H4 (cell line): ENCODE measurements at places on chromosomes 7 and 10. TPM values are rescaled to one million over a fixed set of nuclear protein-coding genes. Genes with fewer than 3 reads are reported as not detected.

DNA sequence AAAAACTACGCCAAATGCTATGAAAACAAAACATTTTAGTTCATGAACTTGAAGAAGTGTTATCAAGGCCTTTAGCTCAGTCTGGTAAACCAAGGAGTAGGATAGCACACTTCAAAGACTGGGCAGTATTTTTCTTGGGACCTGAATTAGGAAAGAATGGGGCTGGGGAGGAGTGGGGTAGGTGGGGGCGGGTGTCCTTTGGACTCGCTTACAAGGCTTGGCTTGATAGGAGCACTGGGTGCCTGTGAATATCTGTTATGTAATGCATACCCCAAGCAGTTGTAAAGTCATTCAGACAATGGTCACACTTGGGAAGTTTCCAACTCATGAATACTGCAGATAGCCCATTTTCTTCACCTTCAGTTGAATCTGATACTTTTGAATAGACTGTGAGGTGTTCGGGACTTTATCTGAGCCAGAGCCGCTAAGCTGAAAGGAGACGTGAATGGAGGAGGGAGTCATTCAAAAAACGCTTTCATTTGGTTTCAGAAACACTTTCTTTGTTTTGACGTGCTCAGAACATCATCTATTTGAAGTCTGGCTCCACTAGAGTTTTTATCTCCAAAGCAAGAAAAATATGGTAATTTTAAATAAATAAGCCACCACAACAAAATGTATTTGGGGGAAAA is 70.1 kb upstream of the FAM204A start:
- no peak for DNase-seq

HMX2 gene
- 0.27 TPM in 1 of 2 replicates, not detected in the other for total RNA-seq

DNA sequence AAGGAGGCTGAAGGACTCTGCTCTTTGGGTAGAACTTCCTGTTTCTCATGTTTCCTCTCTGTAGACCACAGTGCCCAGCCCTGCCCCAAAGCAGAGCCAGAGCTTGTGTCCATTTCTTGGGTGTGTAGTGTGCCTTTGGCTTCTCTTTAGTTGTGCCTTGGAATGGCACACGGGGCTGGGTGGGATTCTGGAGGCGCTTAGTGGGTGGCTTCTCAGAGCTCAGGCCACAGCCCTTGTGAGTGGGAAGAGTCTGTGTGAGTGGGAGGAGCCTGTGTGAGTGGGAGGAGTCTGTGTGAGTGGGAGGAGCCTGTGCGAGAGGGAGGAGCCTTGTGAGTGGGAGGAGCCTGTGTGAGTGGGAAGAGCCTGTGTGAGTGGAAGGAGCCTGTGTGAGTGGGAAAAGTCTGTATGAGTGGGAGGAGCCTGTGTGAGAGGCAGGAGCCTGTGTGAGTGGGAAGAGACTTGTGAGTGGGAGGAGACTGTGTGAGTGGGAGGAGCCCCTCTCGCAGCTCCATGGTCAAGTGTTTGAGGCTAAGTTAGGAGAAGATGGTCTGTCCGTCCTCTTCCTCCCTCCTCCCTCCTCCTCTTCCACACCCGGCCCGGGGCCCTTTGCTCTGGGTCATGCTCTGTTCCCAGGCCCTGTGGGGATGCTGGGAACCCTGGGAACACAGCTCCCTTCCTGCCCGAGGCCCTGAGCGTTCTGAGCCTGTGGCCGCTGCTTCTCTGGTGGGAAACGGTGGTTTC is 153.0 kb downstream of the GRK5 start:
- DNase-seq: no peak

GRCh38 chr7:64880322-64881297 is 22.5 kb upstream of the ZNF273 start:
- no peak for DNase-seq

GRCh38 chr10:69974551-69975155 is 78.0 kb upstream of the MACROH2A2 start:
- peak; percentile 70 for DNase-seq

CYP2C9 gene
- total RNA-seq: not detected in 2 replicates

DNA sequence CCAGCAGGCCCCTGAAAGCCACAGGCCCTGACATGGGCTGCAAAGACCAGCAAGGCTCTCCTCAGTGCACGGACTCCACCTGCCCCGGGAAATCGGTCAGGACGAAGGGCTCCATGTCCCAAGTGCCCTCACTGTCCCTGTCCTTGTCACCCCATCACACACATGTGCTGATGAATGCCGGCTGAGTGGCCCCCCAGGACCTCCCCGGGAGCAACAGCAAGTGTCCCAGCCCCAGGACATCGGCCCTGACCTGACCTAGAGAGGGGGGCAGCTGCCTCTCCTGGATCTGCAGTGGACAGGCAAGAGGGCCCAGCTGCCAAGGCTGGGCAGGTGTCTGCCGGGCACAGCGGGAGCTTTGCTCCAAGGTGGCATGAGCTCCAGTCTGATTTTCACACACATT is 49.8 kb downstream of the STK32C start:
- DNase-seq: no peak

DNA sequence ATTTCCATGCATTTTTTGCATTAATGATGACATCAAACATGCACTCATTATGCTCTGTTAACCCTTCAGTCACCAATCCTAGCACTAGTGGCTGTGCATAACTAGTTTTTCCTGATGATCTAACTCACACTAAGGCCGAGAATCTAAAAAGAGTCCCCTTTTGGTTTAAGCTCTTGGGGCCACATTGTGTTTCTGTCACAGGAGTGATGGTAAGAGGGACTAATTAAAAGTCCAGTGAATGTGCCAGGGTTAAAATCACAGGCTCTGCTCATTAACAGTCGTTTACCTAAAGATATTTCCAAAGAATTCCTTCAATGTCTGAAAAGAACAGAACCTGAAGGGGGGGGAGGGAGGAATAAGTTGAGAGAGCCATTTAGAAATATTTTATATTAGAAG is 359.0 kb upstream of the ANKRD30A start:
- DNase-seq: no peak

- no peak for DNase-seq
These were observed 58.7 kb upstream of the MYL10 start for GRCh38 chr7:101687791-101688182.

- no peak for DNase-seq
These were observed 63.2 kb downstream of the HECW1 start for GRCh38 chr7:43175570-43176200.

HMX3 gene
- 0.45 TPM in 1 of 2 replicates, not detected in the other for total RNA-seq

- no peak for DNase-seq
These were observed 53.4 kb downstream of the ALOX5 start for GRCh38 chr10:45427262-45427969.

- DNase-seq: peak; percentile 43
These were observed 1190.9 kb downstream of the TYW1 start for GRCh38 chr7:68187532-68187931.

GRCh38 chr7:31890198-31890597 is 180.0 kb downstream of the PDE1C start:
- DNase-seq: no peak

GRCh38 chr10:132702601-132703418 is 83.1 kb downstream of the NKX6-2 start:
- no peak for DNase-seq

GRCh38 chr10:117501460-117502035 is 41.0 kb upstream of the EMX2 start:
- DNase-seq: no peak

DNA sequence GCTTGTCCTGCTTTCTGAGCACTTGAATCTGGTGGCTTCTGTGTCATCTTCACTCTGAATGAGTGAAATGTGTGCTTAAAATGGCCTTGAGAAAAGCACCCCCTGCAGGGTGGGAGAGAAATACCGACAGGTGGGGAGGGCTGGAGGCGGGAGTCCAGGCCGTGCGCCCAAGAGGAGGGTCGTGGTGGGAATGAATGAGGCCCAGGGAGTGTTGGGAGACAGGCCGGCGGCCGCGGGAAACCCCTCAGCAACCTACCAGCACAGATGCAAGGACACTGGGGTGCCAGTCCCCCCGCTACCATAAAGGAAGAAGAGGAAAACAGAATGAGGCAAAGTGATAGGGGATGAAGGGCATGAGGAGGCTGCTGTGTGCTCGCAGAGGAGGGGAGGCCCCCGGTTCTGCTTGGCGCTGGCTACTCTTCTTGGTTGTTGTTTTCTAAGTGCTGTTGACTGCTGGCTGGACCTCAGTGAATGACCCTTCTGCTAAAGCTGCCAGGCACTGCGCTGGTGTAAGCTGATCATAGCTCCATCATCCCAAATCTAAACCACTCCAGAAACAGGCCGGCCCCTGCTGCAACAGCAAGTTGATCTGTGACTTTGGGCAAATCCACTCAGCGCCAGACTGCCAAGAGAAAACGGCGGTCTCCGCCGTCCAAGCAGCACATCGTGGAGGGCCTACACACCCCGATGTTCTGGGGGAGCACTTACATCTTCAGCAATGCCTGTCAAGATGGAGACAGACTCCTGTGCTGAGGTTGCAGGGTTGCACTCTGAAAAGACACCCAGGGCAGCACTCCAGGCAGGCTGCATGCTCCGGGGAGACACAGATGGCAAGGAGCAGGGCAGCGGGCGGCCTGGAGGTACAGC is 378.5 kb downstream of the DNAJB6 start:
- DNase-seq: no peak

RAPGEF5 gene
- 0.85 and 2.4 TPM in 2 replicates for total RNA-seq

GRCh38 chr7:132433301-132433700 is 143.0 kb downstream of the PLXNA4 start:
- no peak for DNase-seq

DNA sequence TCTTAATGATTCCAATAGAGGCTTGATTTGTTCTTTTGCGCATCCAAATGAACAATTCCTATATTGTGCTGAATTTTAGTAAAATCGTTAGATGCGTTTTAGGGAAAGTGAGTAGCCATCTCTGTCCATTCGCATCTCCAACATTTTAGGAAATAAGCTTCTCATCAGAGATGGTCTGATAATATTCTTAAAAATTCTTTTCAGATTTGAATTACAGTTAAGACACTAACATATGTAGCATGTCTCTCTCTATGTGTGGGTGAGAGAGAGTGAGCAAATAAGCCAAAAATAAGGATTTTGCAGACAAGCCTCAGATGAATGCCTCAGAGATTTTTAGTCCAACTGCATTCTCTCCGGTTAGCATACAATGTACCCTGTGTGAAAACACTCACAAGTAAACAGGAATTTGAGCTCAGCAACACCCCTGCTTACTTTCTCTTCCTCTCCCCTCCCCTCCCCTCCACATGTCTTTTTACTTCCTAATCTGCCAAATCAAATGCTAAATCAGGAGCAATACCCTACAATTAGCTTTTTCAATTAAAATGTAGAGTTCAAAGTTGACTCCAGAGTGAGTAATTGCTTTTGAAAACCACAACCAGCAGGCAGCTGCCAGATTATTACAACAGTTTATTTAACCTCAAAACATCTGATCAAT is 354.4 kb downstream of the CRPPA start:
- DNase-seq: no peak

GRID2IP gene
- total RNA-seq: not detected in 2 replicates

GRCh38 chr10:11138314-11139033 is 120.8 kb downstream of the CELF2 start:
- DNase-seq: no peak

- no peak for DNase-seq
These were observed 102.2 kb downstream of the ZMIZ1 start for GRCh38 chr10:79170993-79171392.

GRCh38 chr7:131338173-131338572 is 10.5 kb downstream of the MKLN1 start:
- no peak for DNase-seq

GRCh38 chr10:76282061-76283025 is 850.9 kb downstream of the LRMDA start:
- DNase-seq: no peak

TBC1D12 gene
- 4.1 and 4.9 TPM in 2 replicates for total RNA-seq

DNA sequence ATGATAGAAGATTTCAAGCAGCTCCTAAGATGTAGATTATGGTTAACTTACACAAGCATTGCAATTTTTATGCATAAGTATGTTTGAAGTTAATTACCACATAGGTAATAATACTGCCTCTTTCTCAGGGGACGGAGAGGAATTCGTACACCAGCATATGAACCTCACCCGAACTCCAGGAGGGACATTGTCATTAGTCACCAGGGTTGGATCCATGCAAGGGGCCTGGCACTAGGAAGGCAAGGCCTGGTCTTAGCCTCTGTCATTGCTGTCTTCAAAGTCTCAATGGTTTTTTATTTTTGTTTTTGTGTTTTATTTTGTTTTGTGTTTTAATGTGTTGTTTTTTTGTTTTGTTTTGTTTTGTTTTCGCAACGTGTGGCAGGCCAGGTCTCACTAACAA is 145.6 kb upstream of the PPP2R2D start:
- DNase-seq: no peak

DNA sequence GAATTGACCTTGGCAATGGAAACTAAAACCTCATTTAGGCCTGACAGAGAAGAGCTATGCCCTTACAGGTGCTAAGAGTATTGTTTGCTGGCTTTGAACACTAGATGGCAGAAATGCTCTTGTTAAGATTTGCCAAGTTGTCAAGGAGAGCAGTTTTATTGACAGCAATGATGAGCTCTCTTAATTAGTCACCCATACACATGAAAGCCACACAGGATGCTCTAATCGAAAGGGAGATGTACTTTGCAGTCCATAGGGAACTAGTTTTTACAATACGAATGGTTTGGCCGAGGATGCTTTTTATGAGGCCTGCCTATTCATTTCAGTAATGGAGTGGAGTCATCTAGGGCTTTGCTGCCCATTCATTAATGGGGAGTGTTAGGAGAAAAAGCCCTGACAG is 45.4 kb upstream of the MBL2 start:
- peak; percentile 50 for DNase-seq

FMC1 gene
- 19.4 and 21.0 TPM in 2 replicates for total RNA-seq

DNA sequence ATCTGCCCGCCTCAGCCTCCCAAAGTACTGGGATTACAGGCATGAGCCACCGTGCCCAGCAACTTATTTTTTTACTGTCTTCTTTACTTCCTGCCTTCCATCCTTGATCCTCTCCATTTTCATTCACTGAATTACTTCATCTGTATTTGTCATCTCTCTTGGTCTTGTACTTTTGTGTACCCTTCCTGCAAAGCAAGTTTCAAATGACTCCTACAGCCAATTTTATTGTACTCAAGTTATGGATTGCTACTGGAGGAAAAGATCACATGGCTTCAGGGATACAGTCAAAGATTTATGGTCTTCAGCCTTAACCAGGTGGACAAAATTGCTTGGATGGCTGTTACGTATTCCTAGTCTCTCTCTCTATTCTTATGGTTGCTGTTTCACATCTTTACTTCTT is 22.6 kb downstream of the SEPTIN7 start:
- DNase-seq: no peak

INMT gene
- total RNA-seq: 0.66 and 0.68 TPM in 2 replicates

GRCh38 chr10:77629775-77630506 is 7.7 kb downstream of the KCNMA1 start:
- peak; percentile 45 for DNase-seq

DNA sequence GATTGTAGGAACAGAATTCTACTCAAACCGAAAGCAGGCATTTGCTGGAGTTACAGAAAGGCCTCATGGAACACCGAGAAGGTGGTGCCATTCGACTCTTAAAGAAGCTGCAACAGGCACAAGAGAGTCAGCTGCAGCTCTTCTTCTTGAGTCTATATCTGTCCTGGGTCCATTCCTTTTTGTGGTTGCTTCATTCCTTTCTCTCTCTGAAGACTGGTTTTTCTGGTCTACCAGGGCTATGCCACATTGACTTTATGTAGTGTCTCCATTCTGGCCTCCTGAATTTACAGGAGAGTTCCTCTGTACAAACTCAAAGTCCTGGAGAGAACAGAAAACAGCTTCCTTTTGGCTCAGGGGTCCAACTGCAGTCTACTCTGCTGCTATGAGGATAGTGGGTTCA is 132.8 kb downstream of the CFTR start:
- no peak for DNase-seq

ITGA8 gene
- total RNA-seq: 9.2 and 17.2 TPM in 2 replicates
